ENCODE measurements at places on chromosomes 5 and 9. TPM values are rescaled to one million over a fixed set of nuclear protein-coding genes. Genes with fewer than 3 reads are reported as not detected.

TJP2 gene
- total RNA-seq = 85.2 TPM

IRX2 gene
- 19.2 TPM for total RNA-seq

DMRTA1 gene
- 12.2 TPM for total RNA-seq

CTSV gene
- total RNA-seq = 2.0 TPM

All from breast epithelium (tissue), 4 donors.